ENCODE measurements at places on chromosomes 5 and 9. TPM values are rescaled to one million over a fixed set of nuclear protein-coding genes. Genes with fewer than 3 reads are reported as not detected.
A peak's percentile ranks its signal among the peaks of the same experiment; 100 is the strongest.

The PCDHB14 gene
- polyA plus RNA-seq = 1.1 TPM

DNA sequence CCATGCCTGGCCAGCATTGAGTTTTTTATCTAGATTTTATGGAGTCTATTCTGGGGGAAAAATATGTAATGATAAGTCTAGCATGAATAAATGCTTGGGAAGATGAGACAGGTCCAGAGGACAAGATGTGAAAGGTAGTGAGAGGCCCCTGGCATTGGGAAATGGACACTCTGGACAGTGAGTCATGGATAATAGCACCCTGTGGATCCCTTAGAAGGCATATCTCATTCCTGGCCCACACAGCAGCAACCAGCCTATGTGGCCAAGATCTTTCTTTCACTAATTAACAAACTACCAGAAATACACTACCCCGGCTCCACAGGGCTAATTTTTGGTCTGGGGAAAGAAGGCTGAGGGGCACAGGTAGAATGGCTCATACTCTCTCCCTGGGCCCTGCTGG lies 356.1 kb downstream of the TRIM32 start:
- no peak overlapping the region for H3K27ac ChIP-seq
- H3K36me3 ChIP-seq = no peaks in the 10 kb centered on the region
- H3K4me3 ChIP-seq = no peak overlapping the region
- DNase-seq = no peak

- peaks cover 80% of the 10 kb centered on the region for H3K4me1 ChIP-seq
- no peak for DNase-seq
- H3K4me3 ChIP-seq = no peak overlapping the region
- peak overlapping the region; percentile 93 for H3K27ac ChIP-seq
Observed at GRCh38 chr5:119275146-119275545, 80.7 kb upstream of the TNFAIP8 start.

- peaks cover 74% of the 10 kb centered on the region for H3K4me1 ChIP-seq
- DNase-seq = no peak
- no peaks in the 10 kb centered on the region for H3K36me3 ChIP-seq
- H3K4me3 ChIP-seq = no peak overlapping the region
- no peaks in the 10 kb centered on the region for H3K27me3 ChIP-seq
- peak overlapping the region; percentile 52 for H3K27ac ChIP-seq
Observed at GRCh38 chr5:54523534-54523933, 6.0 kb downstream of the SNX18 start.

GRCh38 chr5:97142521-97143254 lies at the start of gene LIX1:
LIX1 (minus strand) TSS chr5:97142611; CDS start chr5:97142576, 35 bp downstream.
- H3K4me1 ChIP-seq = peaks cover 28% of the 10 kb centered on the region
- H3K36me3 ChIP-seq = no peaks in the 10 kb centered on the region
- no peak within 1 kb of the TSS for H3K27ac ChIP-seq

- H3K27me3 ChIP-seq = no peaks in the 10 kb centered on the region
- DNase-seq = no peak
- H3K4me1 ChIP-seq = no peaks in the 10 kb centered on the region
Observed at GRCh38 chr5:32991421-32991815, 280.3 kb downstream of the NPR3 start.
